ENCODE measurements at places on chromosomes 7 and 10.

DNA sequence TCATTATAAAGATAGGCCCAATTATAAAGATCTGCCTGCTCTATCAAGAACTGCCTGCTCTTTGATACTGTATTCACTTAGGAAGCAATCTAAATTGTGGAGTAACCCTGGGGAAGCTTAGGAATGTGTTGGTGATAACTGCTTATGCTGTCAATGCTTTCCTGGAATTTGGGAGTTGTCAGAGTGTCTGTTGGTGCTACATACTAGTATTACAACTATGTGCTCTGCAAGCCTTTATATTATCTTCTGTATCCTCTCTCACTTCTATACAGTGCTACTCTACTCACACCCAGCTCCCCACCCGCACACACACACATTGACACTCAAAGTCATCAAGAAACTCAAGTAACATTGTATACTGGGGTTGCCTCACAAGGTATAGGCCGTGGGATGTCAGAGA, 6.1 kb downstream of the ZNF277 start:
- no peak for DNase-seq

- DNase-seq = peak; percentile 100
Measured at GRCh38 chr7:12715372-12716133, 28.1 kb downstream of the ARL4A start.

DNA sequence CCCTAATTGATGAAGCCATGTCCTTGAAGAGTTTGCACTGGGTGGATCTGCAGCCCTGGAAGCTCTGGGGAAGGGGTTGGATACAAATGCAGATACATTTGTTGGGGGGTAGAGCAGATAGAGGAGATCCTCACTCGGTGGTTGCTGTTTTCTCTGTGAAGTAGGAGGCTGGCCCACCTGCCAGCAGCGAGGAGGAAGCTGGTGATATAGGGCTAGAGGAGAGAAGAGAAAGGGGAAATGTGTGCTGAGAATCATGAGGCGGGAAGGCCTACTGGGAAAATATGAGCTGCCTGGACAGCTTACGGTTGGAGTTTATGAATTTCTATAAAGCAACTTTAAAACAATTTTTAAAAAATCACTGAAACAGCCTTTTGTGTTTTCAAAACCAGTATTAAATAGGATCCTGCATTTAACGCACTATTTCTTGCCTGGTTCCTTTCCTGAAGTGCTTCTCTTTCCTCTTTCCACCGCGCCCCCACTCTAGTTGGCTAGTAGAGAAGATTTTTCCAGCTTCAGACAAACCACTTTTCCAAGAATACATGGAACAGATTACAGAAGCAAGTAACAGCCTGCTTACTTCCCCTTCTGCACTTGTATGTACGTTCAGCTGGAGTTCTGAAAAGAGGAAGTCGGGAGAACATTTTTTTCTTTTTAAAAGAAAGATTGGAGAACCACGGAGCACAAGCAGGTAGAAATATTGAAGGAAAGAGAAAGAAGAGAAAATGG, 100.6 kb upstream of the GLCCI1 start:
- DNase-seq = no peak

DNA sequence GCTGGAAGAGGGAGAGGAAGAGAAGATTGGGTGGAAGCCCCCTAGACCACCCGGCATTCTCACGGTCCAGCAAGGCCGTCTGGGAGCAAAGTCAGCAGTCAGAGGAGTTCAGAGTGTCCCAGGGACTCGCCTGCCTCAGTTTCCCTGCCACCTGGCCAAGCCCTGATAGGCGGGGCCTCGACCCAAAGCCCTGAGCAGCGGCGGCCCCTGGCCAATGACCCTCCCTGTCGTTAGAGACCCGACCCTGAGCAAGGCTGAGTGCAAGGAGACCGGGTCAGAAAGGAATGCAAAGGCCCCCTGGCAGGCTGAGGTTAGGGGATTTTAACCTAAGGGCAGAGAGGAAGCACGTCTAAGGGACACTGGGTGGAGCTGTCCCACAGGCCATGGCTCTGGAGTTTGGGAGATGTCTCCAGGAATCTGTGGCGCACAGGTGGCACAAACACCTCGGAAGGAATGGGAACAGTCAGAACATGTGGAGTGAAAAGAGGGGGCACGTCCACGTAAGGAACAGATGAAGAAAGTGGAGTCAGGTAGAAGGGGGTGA, 196.8 kb upstream of the PDE1C start:
- DNase-seq = no peak

DNA sequence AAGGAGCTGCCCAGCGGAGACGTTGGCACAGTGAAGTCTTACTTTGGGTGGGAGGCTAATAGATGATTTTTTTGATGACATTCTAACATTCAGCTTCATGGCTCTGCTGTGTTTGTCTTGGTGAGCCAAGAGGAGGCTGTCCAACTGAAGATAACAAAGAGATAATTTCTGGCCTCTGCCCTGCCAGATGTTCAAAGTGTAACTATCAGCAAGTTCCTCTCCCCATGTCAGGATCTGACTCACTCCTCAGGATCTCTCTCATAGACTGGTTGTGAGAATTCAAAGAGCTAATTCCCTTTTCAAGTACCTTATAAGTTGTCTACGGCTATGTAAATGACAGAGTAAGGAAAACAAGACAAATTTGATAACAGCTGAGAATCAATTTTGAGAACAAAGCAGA, 1340.9 kb downstream of the XPNPEP1 start:
- DNase-seq = no peak
